ENCODE measurements at places on chromosomes 11 and 22.
A peak's percentile ranks its signal among the peaks of the same experiment; 100 is the strongest.

DNA sequence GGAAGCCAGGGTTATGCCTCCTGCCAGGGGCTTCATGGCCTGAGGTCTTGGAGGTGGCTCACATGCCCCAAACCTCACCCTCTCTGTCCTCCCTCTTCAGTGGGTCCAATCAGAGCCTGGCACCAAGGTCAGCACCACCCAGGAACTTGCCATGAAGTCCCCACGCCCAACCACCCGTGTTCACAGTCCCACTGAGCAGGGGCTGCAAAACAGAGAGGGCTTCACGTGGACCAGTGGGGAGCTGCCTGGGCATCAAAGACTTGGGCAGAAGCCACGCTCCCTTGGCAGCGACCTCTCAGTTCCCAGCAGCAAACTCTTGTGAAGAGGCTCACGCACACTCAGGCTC, 425.8 kb upstream of the B3GAT1 start:
- DNase-seq = no peak

GRCh38 chr22:46563381-46564083, 26.1 kb upstream of the CELSR1 start:
- peak; percentile 68 for DNase-seq

DNA sequence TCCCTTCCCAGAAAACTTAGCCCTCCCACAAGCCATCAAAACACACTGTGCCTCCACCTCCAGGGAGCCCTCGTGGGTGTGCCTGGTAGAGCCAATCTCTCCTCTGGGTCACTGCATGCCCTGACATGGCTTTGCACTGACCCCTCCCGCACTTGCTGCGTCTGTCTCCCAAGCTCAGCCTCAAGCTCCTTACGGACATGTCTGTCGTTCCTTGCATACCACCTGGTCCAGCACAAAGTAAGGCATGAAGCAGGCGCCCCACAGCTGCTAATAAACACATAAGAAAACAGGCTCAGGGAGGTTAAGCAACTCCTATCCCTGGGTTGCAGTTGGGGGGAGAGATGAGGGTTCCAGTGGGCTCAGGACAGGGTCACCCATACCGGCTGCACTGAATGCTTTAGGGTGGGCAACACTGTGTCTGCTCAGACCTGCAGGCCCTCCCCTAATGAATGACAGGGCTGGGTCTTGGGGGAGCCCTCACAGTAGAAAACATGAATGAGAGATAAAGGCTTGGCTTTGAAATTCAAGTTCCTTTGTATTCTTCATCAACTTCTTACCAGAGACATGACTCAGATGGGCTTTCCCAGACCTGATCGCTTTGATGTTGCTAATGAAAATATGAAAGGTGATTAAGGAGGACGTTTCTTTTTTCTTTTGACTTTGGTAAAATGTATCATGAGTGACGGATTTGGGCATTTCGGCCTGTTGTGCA, 38.0 kb downstream of the PHF21B start:
- DNase-seq = no peak

GRCh38 chr22:39808081-39808480, 85.5 kb downstream of the ENTHD1 start:
- DNase-seq = peak; percentile 36

- DNase-seq = peak; percentile 26
Measured at GRCh38 chr22:43867839-43868635, 5.7 kb upstream of the SULT4A1 start.
